ENCODE measurements at places on chromosomes 5 and 9.

GRCh38 chr5:80763873-80764647 is 109.3 kb upstream of the DHFR start:
- DNase-seq: no peak

GRCh38 chr5:1288439-1289335 is 6.2 kb downstream of the TERT start:
- no peak for DNase-seq

GRCh38 chr5:178770621-178771020 is 40.2 kb upstream of the ZNF354A start:
- no peak for DNase-seq

DNA sequence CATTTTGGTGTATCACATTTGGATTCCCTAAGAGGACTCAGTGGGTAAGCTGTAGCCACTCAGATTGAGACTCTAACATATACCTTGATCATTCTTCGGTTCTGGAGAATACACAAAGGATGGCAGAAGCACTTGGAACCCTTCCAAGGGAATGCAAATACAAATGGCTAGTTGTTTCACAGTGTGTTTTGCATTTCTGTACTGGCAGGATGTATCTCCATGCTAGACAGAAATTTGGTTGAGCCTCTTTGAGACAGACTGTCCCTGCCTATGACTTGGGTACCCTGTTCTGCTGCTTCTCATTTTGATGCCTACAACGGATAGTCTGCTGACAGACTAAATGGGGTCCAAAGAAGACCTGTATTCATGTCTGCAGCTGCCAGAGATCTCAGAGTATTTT is 273.5 kb downstream of the TMEM38B start:
- DNase-seq: peak; percentile 11

GRCh38 chr5:154460172-154460571 is 14.4 kb downstream of the SAP30L start:
- DNase-seq: no peak

- no peak for DNase-seq
These were observed 5.0 kb downstream of the JADE2 start for GRCh38 chr5:134530301-134531077.

- no peak for DNase-seq
These were observed 75.3 kb downstream of the ADAMTS2 start for GRCh38 chr5:179269781-179270543.

- no peak for DNase-seq
These were observed 415.2 kb downstream of the DNAH5 start for GRCh38 chr5:13529300-13529699.

DNA sequence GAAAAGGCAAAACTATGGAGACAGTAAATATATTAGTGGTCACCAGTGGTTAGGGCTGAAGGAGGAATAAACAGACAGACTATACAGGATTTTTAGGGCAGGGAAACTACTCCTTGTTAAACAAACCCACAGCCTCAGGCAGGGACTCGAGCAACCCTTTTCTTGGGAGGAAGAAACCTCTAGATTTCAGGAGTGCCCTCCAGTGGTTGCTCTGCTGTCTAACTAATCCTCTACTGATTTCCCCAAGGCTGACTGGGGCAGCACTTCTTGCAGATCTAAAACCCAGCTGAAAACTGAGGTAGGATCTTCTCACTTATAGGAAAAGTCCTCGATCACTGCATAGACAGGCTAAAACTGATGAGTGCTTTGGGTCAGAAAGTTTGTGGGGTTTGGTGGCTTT is 176.8 kb downstream of the ISOC1 start:
- peak; percentile 32 for DNase-seq

DNA sequence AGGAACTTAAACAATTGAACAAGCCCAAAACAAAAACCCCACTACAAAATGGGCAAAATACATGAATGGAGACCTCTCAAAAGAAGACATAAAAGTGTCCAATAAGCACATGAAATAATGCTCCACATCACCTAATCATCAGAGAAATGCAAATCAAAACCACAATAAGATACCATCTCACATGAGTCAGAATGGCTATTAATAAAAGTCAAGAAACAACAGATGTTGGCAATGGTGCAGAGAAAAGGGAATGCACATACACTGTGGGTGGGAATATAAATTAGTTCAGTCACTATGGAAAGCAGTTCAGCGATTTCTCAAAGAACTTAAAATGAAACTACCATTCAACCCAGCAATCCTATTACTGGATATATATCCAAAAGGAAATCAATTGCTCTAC is 337.4 kb upstream of the GRIA1 start:
- DNase-seq: no peak

DNA sequence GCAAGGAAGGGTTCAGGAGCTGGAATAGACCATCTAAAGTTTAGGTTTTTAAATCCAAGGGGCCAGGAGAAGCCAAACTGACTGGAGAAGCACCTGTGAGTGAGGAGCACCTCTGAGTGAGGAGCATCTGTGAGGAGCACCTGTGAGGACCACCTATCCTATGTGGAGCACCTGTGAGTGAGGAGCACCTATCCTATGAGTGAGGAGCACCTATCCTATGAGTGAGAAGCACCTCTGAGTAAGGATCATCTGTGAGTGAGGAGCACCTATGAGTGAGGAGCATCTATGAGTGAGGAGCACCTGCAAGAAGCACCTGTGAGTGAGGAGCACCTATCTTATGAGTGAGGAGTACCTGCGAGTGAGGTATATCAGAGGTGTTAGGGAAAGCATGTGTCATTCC is 8.0 kb upstream of the OR1Q1 start:
- DNase-seq: no peak

DNA sequence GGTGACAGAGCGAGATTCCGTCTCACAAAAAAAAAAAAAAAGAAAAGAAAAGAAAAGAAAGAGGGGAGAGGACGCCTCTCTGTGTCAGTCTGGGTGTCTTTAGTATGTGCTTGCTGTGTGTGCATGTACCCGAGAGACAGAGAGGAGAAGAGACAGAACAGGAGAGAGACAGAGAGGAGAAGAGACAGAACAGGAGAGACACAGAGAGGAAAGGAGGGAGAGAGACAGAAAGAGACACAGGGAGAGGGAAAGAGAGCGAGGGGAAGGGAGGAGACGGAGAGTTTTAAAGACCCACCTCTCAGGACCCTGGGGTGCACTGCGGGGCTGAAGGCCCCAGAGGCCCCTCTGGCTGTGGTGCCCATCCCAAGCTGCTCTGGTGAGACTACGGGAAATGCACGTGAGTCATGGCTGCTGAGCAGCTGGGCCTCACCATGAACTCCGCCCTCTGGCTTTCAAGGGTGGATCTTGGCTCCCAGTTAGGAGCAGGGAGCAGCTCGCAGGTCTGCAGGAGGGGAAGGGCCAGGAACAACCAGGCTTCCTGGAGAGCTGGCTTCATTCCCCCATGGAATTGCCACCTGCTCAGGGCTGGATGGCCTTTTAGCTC is 7.9 kb downstream of the SLC6A3 start:
- DNase-seq: no peak

- no peak for DNase-seq
These were observed 263.9 kb downstream of the COX7C start for GRCh38 chr5:86881493-86882090.

GRCh38 chr9:36045610-36046009 is 8.9 kb downstream of the RECK start:
- DNase-seq: no peak

GRCh38 chr5:51378061-51378409 is 5.2 kb upstream of the ISL1 start:
- DNase-seq: no peak

DNA sequence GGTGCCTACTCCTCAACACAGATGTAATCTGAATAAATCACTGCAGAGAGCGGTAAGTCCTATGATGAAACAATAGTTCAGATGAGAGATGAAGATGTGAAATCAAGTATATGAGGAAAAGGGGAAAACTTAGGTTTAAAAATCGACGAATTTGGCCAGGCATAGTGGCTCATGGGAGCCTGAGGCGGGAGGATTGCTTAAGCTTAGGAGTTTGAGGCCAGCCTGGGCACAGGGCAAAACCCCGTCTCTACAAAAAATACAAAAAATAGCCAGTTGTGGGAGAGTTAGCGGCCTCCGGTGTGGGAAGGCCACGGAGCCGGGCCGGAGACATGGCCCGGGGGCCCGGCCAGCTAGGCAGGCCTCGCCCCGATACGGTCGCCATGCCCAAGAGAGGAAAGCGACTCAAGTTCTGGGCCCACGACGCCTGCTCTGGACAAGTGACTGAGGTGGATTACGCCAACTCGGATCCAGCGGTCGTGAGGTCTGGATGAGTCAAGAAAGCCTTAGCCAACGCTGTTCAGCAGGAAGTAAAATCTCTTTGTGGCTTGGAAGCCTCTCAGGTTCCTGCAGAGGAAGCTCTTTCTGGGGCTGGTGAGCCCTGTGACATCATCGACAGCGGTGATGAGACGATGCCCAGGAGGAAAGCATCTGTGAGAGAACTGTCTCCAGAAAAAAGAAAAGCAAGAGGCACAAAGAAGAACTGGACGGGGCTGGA is 62.8 kb upstream of the SUB1 start:
- no peak for DNase-seq

DNA sequence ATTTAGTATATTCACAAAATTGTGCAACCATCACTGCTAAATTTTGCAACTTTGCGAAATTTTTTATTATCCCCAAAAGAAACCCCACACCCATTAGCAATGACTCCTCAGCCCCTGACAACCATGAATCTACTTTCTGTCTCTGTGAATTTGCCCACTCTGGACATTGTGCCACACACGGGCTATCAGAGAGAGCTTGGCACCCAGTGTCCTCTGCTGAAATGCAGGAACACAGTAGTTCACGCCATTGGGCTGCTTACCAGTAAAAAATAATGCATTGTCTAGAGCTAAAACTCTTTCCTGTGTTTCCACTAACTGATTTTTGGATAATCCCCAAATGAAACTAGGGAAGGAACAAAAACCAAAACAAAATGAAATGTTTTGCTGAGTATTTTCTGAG is 60.0 kb downstream of the HRH2 start:
- no peak for DNase-seq

DNA sequence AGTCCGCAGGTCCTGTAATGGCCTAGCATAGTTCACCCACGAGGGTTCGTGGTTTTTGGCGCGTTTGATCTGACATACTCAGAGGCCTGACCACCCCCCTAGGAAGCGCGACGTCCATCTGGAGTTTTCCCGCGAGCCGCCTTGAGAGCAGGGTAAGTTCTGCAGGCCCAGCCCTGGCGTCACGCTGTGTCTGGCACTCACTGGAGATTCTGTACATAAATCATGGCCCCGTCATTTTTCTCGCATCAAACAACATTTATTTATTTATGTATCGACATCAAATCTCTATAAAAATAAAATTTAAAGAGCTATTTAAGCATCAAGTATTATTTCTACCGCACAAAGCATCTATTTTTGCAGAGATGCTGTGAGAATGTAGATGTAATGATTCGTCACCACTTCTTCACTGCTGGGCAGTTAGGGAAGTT is 437 bp upstream of the TRIM41 start:
- DNase-seq: no peak

DNA sequence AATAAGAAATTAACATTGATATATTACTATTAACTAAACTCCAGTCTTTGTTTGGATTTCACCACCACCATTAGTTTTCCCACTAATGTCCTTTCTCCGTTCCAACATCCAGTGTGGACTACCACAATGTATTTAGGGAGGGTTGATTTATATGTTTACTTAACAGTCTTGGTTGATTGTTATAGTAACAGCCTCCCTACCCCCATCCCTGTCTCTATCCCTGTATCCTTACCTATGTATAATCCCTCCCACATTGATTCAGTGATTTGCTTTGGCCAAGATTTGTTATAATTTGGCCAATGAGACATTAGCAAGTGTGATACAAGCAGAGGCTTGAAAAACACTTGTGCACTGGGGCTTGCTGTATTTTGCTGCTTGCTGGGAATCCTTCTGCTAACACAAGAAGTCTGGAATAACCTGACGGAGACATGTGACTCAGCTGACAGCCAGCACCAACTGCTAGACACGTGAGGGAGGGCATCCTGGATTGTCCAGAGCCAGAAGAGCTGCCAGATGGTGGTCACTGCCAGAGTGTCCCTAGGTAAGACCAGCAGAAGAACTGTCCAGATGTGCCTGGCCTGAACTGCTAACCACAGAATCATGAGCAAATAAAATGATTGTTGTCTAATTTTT is 51.2 kb upstream of the TCF7 start:
- DNase-seq: no peak

- DNase-seq: no peak
These were observed 98.6 kb downstream of the GIN1 start for GRCh38 chr5:103021314-103021713.

DNA sequence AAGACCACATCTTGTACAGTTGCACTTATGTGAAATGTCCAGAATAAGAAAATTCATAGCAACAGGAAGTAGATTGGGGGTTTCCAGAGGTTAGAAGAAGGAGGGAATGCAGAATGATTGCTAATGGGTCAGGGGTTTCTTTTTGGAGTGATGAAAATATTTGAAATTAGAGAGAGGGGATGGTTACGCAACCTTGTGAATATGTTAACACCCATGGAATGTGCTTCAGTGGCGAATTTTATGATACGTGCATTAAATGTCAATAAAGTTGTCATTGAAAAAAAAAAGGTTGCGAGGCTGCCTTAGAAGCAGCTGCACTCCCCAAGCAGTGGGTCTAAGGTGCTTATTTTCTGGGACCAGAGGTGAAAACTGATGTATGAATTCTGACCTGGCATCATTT is 64.4 kb upstream of the SUB1 start:
- DNase-seq: no peak

- peak; percentile 46 for DNase-seq
These were observed 239.3 kb upstream of the GRIN3A start for GRCh38 chr9:101977614-101978210.

DNA sequence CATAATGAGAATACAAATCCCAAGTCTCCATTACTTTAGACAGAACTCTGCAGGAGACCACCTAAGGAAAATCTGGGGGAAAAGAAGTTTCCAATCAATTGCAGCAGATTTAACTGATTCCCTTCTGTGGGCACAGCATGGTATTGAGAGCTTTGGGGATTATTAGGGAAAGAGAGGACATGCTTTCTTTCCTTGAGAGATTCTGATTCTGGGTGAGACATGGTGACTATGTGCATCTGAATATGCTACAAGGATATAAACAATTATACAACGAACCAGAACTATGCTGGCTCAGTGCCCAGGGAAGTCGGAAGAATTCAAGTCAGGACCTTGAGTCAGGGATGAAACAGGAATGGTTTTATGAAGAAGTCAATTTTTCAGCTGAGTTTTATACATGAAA is 183.7 kb downstream of the PDE4D start:
- no peak for DNase-seq

- DNase-seq: no peak
These were observed 319.8 kb upstream of the TRPM3 start for GRCh38 chr9:71441266-71441665.

- no peak for DNase-seq
These were observed 4.6 kb upstream of the SLC9A3 start for GRCh38 chr5:528629-529511.

GRCh38 chr5:100757618-100758017 is 145.5 kb downstream of the ST8SIA4 start:
- DNase-seq: no peak

DNA sequence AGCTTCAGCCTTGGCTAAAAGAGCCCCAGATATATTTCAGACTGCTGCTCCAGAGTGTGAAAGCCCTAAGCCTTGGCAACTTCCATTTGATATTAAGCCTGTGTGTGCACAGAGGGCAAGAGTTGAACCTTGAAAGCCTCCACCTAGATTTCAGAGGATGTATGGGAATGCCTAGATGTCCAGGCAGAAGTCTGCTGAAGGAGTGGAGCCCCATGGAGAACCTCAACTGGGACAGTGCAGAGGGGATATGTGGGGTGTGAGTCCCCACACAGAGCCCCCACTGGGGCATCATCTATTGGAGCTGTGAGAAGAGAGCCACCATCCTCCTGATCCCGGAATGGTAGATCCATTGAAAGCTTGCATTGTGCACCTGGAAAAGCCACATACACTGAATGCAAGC is 1784.8 kb upstream of the CDH9 start:
- DNase-seq: no peak

Data from NAMALWA (cell line).